ENCODE measurements at places on chromosomes 2 and 18.
A peak's percentile ranks its signal among the peaks of the same experiment; 100 is the strongest.

GRCh38 chr2:214587442-214587841, 176.6 kb downstream of the VWC2L start:
- no peak for DNase-seq

DNA sequence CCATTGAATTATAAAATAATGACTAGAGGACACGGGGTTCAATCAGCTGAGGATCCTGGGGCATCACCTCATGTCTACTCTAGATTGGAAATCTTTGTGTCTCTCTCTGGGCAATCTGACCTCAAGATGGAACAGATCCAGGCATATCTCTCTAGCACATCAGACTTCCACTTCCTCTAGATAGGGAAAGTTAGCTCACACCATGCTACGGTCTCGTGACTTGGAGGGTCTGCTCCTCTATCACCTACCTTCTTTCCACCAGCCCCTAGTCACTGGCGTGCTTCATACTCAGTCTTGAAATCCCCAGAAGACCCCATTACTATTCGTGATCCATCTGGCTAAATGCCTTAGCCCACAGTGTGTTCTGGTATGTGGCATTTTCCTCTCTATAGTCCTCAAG, 148.8 kb downstream of the ANKRD44 start:
- DNase-seq = no peak

DNA sequence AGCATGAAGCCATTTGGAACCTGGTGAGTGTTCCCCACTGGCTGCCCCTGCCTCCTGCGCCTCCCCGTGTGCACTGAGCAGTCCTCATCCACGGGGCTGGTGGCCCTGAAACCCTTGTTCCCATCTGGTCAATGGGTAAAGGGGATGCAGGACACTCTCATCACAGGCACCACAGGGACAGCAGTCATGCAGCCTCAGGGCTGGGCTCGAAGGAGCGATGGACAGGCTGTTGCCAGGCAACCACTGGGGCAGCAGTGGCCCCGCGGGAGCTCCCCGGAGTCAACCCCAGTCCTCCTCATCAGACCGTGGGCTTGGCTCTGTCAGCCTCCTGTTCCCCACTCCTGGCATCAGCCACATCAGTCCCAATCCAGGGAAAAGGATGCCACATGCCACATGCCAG, 509.5 kb downstream of the EIPR1 start:
- DNase-seq = no peak

DNA sequence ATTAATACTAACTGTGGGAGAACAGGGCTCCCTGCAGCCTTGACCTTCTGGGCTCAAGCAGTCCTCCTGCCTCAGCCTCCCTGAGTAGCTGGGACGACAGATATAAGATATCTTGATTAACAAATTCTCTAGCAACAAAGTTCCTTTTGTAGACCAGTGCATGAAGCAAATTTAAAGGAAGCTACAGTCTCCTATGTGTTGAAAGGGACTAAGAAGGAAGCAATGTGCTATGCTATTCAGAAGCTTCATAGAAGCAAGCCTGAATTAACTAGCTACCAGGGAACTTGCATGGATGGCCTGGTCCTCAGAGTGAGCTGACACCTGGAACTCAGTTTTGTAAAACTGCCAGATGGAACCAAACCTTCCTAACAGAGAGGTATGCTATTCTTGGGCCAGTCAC, 33.2 kb downstream of the RAPH1 start:
- no peak for DNase-seq

DNA sequence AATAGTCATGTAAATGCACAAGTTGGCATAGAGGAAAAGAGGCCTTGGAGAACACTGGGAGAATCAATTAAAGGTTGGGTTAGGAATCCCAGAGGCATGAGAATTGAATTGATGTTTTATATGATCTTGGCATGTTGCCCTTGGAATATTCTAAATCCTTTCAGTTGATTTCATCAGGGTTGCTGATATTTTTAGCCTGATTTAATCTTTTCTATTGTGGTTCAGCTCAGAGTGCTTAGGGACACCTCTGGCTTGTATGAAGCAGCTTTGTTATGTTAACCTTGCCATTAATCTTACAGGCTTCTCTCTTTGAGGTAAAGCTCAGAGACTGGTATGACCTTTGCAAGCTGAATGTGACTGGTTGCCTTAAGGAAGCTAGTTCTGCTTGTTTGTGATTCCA, 64.4 kb upstream of the LYPD6B start:
- no peak for DNase-seq

- no peak for DNase-seq
These were observed 1612.6 kb upstream of the CELF4 start for GRCh38 chr18:39178166-39178565.

- no peak for DNase-seq
These were observed 42.1 kb upstream of the SIGLEC15 start for GRCh38 chr18:45783097-45784075.

DNA sequence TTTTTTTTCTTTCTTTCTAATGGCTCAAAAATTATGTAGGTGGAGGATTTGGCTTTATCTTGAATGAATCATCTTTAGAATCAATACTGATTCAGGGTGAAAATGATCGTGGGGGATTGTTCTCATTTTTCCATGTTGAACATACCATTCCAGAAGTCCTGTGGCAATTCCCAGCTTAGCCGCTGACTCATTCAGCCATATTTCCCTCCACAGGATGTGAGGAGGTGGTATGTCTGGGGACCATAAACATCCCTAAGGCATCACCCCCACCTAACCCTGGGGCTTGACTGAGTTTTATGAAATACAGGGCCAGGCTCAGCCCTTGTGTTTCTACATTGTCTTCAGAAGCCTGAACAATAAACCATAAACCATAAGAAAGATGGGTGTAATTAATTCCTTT, 92.7 kb upstream of the FN1 start:
- no peak for DNase-seq

- DNase-seq = no peak
These were observed 130.9 kb downstream of the HDAC4 start for GRCh38 chr2:239269916-239270315.

DNA sequence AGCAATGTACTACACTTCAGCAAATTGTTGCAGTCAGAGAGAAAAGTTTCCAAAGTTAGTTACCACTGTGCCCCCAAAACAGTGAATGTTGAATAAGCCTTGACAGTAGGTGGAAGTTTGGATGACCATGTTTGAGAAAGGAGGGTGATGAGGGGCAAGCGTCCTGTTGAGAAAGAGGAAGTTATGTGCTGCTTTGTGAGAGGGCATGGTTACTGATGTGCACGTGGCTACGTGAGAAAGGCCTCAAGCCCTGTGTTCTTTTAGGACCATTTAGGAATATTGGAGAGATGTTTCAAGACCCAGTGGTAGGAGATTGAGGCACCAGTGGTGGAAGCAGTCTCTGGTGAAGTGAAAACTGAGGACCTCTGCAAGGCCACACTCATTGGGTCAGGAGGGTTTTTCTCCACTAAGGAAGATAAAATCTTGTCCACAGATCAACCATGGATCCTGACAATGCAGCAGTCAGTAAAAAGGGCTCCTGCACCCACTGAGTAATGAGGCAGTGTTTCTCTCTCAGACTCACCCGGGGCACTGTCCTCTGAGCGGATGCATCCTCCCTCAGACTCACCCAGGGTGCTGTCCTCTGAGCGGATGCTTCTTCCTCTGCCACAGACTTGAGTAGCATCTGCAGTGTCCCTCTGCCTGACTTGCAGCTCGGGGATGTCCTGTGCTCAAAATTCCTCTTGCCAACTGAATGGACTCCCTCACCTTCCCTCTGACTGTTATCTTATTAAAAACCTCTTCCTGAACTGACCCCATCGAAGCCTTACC, 34.7 kb upstream of the ACTR3 start:
- DNase-seq = no peak

DNA sequence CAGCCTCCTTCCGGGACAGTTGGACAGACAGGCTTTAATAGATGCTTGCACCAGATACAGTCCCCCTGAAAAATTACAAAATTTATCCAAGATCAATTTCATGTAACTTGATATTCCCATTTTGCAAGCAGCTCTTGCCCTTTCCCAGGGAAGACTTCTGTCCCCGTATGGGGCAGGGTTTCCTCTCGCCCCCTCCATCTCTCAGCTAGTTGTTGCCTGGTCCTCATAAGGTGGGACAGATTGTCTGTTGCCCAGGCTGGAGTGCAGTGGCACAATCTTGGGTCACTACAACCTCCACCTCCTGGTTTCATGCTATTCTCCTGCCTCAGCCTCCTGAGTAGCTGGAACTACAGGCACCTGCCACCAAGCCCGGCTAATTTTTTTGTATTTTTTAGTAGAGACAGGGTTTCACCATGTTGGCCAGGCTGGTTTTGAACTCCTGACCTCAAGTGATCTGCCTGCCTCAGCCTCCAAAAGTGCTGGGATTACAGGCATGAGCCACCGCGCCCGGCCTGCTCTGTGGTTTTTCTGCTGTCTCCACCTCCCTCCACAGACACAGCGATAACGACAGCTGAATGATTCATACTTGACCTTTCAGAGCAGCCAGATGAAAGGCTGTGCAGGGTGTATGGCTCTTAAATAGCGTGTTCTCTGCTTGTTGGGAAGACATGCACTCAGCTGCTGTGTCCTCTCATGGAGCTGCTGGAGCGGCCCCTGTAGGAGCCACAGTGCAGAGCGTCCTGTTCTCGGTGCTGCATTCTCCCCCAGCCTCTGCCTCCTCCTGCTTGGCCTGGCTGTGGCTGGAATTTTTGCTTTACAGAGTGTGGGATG, 61.4 kb downstream of the TTC39C start:
- DNase-seq = peak; percentile 11

GRCh38 chr2:28810384-28811285, at the start of gene SPDYA:
Gene SPDYA, plus strand, starts transcription at chr2:28810834. Its CDS starts 5,181 bp downstream, at chr2:28816015.
- DNase-seq = peak; percentile 65

DNA sequence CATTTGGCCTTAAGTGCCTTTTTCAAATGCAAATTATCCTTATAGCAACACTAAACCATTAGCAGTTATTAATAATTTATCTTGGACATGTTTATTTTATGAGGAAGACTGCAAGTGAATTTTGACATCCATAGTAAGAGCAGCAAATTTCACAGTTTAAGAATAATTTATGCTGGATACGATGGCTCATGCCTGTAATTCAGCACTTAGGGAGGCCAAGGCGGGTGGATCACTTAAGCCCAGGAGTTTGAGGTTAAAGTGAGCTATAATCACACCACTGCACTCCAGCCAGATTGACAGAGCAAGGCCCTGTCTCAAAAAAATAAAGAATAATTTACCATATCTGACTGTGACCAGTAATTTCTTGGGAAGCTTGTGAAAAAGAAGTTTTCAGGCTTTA, 286.2 kb downstream of the TMX3 start:
- no peak for DNase-seq

DNA sequence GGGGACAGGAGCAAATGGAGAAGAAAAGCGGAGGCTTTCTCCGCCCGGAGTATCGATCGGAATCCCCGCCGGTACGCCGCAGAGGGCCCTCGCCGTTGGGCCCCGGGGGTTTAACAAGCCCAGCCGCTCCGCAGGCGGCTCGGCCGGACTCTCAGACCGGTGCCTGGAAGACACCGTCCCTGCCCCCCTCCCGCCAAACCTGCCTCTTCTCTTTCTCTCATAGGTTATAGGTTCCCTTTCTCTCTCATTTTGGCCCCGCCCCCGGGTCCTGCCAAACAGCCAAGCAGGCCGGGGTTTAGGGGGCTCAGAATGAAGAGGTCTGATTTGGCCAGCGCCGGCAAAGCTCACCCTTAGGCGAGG, 4.4 kb downstream of the ONECUT2 start:
- DNase-seq = no peak

GRCh38 chr2:211503856-211504255, 947.5 kb downstream of the CPS1 start:
- DNase-seq = no peak

GRCh38 chr2:127255146-127255545, 35.0 kb upstream of the CYP27C1 start:
- DNase-seq = no peak

DNA sequence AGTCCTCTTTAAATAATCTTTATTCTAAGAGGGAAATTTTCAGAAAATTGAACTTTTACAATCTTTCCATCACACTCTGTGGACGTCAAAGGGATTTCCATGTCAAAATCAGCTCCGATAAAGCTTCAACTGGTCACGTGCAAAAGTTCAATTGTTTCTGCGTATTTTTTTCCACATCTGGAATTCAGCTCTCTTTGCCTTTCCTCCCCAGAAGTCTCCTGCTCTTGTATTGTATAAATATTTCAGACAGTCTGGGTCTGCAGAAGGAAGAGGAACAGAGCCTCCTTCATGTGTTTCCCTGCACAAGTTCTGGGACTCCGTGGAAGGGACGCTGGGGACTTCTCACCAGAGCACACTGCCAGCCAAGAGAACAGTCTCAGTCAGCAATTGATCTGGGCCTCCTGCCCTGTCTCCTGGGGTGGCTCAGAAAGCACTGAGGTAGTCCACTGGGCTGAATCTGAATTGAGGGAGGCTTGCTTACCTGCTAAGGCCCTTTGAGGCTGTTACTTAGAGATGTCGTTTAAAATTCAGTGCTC, 251.5 kb downstream of the TFCP2L1 start:
- DNase-seq = no peak

GRCh38 chr18:58532298-58532697, 96.6 kb downstream of the ALPK2 start:
- DNase-seq = no peak

DNA sequence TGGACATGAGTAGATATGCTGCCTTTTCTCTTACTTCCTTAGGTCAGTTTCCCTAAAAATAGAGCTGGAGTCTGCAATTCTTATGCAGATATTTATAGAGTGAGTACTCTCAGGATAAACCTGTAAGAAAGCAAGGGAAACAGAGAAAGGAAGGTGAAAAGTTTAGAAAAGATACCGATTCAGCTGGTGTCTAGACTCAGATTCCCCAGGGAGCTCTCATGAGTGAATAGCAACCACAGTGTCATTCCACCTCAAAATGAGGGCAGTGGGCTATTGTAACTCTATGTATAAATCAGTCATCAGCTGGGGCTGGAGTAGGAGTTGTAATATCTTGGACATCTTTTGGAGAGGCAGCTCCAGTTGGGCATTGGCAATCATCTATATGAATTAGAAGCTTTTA, 1485.1 kb upstream of the TMEFF2 start:
- DNase-seq = no peak

DNA sequence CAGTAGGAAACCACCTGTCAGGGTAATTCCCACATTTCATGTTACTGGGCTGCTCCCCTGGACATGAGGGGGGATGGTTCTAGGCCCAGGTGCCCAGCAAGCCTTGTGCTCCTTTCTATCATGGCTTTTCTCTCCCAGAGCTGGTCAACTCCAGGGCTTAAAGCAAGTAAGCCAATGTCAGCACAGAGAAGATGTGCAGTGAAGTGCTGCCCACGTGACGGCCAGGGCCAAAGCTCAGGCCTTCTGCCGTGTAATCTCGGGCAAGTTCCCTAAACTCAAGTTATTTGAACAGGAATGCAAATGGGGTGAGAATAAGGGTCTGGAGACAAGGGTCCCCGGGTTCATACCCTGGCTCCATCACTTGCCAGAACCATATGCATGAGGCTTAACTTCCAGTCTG, 16.5 kb downstream of the SFXN5 start:
- no peak for DNase-seq

DNA sequence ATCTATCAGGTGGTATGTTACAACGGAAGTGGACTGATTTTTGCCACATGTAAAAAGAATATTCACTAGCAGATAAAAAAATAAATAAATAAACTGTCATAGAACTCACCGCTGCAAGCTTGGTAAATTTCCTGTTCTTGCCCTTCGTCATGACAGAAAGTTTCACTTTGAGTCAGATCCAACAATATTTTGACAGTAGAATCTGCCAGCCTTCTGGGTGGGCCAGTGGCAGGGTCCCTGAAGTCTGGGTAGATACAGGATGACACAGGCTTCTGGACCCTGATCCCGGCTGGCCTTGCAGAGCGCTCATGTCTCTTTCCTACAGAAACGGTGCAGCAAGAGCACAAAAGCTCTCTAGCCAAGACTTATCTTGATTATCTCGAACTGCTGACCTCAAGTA, 97.8 kb upstream of the PMAIP1 start:
- no peak for DNase-seq

All from GM18507 (cell line).